ENCODE measurements at places on chromosomes 4 and X.

- peaks cover 9% of the 10 kb centered on the region for H3K27me3 ChIP-seq
- H3K4me3 ChIP-seq = no peak overlapping the region
- H3K36me3 ChIP-seq = no peaks in the 10 kb centered on the region
- H3K27ac ChIP-seq = no peak overlapping the region
These were observed 69.2 kb downstream of the SRPX start for GRCh38 chrX:38151441-38151840.

- no peak for DNase-seq
- no peaks in the 10 kb centered on the region for H3K27me3 ChIP-seq
- H3K4me1 ChIP-seq = peaks cover 7% of the 10 kb centered on the region
- no peak overlapping the region for H3K27ac ChIP-seq
These were observed 600.0 kb downstream of the BCOR start for GRCh38 chrX:39497702-39498265.

DNA sequence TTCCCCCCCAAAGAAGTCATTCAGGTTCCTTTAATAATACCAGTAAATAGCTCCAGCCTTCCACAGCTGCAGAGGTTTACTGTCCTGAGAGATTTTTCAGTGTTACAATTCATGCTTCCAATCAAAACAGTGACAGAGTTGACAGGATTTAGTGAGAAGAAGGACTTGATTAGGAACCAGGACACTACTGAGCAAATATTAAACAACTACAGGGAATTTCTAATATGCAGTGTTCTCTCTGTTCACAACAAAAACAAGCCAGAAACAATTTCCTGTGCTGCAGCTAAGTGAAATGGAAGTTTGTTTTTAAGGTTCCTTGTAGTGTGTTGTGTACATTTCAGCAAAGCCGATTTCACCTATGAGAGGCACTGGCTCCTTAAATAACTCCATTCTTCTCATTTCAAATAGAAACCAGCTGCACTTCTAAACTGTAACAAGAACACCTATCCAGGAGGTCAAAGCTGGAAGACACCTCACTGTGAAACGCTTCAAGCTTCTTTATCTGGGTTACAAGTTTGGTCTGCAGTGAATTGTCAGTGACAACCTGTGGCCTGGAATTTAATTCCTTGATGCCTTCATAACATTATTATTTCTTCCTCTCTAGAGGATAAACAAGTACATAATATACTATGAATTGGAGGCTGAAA lies 149.3 kb downstream of the RASL11B start:
- H3K4me1 ChIP-seq = peaks cover 40% of the 10 kb centered on the region
- peak; percentile 33 for DNase-seq
- no peak overlapping the region for H3K4me3 ChIP-seq
- H3K27ac ChIP-seq = peak overlapping the region; percentile 6

GRCh38 chr4:171629182-171629581 lies 184.0 kb upstream of the GALNTL6 start:
- H3K4me1 ChIP-seq = peaks cover 2% of the 10 kb centered on the region
- DNase-seq = no peak
- H3K27ac ChIP-seq = no peak overlapping the region
- H3K27me3 ChIP-seq = no peaks in the 10 kb centered on the region
- H3K36me3 ChIP-seq = no peaks in the 10 kb centered on the region
- no peak overlapping the region for H3K4me3 ChIP-seq

GRCh38 chrX:13419918-13420317 lies 100.1 kb upstream of the ATXN3L start:
- DNase-seq = no peak
- no peaks in the 10 kb centered on the region for H3K36me3 ChIP-seq
- no peaks in the 10 kb centered on the region for H3K27me3 ChIP-seq
- H3K4me1 ChIP-seq = no peaks in the 10 kb centered on the region
- no peak overlapping the region for H3K27ac ChIP-seq
- H3K4me3 ChIP-seq = no peak overlapping the region

- no peak overlapping the region for H3K4me3 ChIP-seq
- no peak for DNase-seq
- no peak overlapping the region for H3K27ac ChIP-seq
- H3K36me3 ChIP-seq = no peaks in the 10 kb centered on the region
These were observed 65.9 kb downstream of the TMEM131L start for GRCh38 chr4:153531976-153532626.

DNA sequence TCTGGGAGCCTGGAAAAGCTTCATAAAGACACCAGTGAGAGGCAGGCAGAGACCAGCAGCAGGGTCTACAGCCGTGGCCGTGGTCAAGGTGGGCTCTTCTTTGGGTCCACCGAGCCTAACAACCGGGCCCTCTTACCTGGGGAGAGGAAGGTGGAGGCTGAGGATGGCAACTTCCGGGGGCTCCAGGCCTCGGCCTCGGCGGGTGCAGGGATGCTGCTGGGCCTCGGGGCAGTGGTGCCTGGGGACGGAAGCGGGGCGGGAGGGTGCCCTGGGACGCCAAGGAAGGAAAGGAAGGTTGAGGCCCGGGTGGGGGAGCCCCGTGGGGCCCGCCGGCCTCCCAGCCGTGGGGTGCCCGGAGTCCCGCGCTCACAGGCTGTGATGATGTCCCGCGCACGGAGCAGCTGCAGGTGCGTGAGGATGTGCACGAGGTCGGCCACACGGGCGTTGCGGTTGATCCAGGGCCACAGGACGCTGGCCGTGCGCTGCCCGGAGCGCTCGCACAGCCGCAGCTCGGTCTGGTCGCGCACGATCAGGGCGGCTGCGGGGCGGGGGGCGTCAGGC lies 561 bp downstream of the IRAK1 start:
- H3K27ac ChIP-seq = peak overlapping the region; percentile 68
- peak overlapping the region; percentile 58 for H3K4me3 ChIP-seq
- H3K27me3 ChIP-seq = no peaks in the 10 kb centered on the region

DNA sequence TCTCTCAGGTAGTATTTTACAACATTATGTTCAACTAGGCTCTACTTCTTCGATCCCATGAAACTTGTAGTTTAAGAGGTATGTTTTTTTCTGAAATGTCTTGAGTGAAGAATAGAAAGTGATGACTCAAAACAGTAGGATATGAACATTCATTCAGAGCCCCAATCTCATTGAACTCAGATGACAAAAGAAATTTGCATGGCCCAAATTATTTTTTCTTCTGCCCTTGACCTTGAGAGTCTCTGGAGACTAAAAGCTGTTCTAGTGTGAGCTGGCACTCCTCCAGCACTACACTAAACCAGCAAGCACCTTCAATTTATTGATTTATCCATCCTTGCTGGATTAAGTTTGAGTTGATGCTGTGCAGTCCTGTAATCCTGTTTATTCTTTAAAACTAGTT lies 4.0 kb downstream of the DCLK2 start:
- H3K27ac ChIP-seq = no peak overlapping the region
- H3K4me3 ChIP-seq = no peak overlapping the region
- DNase-seq = no peak
- H3K27me3 ChIP-seq = peaks cover 5% of the 10 kb centered on the region
- H3K4me1 ChIP-seq = peaks cover 13% of the 10 kb centered on the region

DNA sequence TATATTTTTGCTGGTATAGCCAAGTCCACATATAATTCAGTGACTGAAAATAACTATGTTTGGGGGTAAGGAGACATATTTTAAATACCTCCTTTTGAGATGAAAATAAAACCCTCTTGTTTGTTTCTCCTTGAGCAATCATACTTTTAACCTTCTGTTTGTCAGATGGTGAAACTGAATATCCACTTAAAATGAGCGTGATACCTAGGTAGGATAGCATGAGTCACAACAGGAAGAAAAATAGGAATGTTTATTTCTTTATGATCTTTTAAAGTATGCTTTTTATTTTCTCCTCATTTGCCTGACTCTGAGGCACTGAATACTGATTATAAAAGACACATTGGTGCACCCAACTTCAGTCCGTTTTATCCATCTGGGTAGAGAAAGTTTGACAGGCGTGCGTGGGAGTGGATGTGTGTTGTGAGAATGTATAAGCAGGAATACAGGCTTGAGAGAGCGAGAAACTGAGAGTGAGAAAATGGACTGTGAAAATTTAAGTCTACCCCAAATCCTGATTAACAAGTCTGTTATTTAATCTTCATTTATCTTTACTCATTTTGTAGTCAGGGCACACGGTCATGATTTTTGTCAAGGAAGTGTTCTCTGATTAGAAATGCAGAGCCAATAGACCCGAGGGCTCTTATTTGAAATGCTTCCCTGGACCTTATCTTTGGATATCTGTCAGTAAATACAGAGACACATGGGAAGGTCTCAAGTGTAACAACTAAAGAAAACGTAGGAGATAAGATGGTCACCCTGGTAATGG lies 62.1 kb upstream of the ANTXR2 start:
- H3K4me1 ChIP-seq = peaks cover 28% of the 10 kb centered on the region
- no peaks in the 10 kb centered on the region for H3K27me3 ChIP-seq
- DNase-seq = no peak
- no peak overlapping the region for H3K27ac ChIP-seq
- H3K4me3 ChIP-seq = no peak overlapping the region
- H3K36me3 ChIP-seq = no peaks in the 10 kb centered on the region

- H3K4me3 ChIP-seq = no peak overlapping the region
- H3K4me1 ChIP-seq = no peaks in the 10 kb centered on the region
- no peak for DNase-seq
These were observed 12.7 kb downstream of the ADGRL3 start for GRCh38 chr4:61212788-61213187.

DNA sequence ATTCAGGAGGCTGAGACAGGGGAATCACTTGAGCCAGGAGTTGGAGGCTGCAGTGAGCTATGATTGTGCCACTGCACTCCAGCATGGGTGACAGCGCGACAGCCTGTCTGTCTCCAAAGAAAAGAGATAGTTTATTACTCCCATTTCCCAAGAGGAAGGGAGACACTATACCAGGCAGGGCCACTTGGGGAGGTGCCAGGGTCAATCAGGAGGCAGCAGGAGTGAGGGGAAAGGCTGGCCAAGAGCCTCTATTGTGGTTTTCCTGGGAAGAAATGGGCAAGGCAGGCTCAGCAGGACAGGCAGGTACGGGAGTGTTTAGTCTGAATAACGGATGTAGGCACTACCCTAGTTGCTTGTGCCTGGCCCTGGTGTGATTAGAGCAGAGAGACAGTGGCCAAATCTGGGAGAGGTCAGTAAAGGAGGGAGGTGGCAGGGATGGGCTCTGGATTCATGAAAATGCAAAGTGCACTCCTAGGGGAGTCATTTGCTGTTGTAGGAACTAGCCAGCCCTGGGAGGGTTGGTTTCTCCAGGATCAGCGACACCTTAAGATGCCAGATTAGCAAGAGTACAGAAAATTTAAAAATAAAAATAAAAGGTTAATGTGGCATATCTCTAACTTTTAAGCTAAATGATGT lies 20.2 kb upstream of the CDKN2AIP start:
- no peak overlapping the region for H3K4me3 ChIP-seq
- H3K27me3 ChIP-seq = no peaks in the 10 kb centered on the region
- no peaks in the 10 kb centered on the region for H3K36me3 ChIP-seq
- no peak for DNase-seq
